ENCODE measurements at places on chromosomes 6 and 20.

DNA sequence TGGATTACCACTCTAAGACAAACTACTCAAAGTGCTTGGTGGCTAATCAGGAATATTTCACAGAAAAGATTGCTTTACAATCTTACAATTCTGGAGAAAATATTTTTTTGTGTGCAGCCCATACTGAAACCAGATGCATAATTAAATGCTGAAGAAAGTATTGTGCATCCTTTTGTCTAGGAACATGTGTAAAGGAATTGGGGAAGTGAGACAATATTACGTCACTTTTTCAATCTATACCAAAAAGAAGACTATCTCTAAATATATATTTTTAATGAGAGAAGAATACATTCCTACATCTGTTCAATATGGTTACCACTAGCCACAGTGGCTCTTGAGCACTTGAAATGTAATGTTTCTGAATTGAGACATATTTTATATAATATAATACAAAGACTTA is 992.5 kb upstream of the ADGRB3 start:
- DNase-seq, result no peak

- no peak for DNase-seq
Measured at GRCh38 chr20:56542489-56543030, 9.5 kb downstream of the FAM209B start.

- DNase-seq, result no peak
Measured at GRCh38 chr20:37759761-37760209, 66.0 kb downstream of the CTNNBL1 start.

GRCh38 chr6:88381289-88381642 is 215.1 kb upstream of the CNR1 start:
- no peak for DNase-seq

DNA sequence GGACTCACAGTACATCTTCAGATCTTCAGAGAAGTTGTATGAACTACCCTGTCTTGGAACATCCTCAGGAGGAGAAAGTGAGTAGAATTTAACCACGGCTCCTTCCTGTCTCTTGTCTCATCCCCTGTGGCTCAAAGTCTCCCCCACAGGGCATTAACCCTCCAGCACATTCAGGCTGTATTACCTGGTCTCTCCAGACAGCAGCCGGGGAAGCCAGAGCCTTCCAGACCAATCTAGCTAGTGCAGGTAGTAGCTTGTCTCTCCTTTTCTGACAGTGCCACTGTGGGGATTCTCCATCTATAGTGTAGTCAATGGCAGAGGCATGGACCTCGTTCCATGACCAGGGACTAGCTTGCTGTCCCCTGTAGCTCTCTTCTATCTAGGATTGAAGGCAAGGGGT is 16.9 kb upstream of the ELMO2 start:
- no peak for DNase-seq

GRCh38 chr6:154543628-154544027 is 33.1 kb upstream of the CNKSR3 start:
- DNase-seq, result no peak

GRCh38 chr20:22446613-22447446 is 137.5 kb downstream of the FOXA2 start:
- peak; percentile 28 for DNase-seq

- DNase-seq, result no peak
Measured at GRCh38 chr6:138885156-138885819, 89.4 kb downstream of the ECT2L start.

GRCh38 chr6:101516578-101516977 is 123.1 kb downstream of the GRIK2 start:
- DNase-seq, result no peak

DNA sequence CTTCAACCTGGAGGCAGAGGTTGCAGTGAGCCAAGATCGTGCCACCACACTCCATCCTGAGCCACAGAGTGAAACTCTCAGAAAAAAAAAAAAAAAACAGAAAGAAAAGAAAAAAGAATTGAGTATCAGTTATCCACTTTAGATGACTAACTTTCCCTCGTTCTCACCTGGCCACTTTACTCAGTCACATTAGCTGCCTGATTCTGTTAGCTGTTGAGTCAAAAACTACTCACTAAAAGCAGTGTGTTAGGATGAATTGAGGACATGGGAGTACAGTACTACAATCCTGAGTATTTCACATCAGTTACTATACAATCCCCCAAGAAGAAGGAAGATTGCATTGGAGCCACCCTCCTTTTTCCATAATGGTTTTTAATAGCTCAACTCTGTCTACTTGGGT is 114.6 kb downstream of the ADAT2 start:
- no peak for DNase-seq

GRCh38 chr6:157333537-157333936 is 10.2 kb upstream of the TMEM242 start:
- no peak for DNase-seq

- no peak for DNase-seq
Measured at GRCh38 chr20:33883164-33883563, 72.0 kb downstream of the CHMP4B start.

DNA sequence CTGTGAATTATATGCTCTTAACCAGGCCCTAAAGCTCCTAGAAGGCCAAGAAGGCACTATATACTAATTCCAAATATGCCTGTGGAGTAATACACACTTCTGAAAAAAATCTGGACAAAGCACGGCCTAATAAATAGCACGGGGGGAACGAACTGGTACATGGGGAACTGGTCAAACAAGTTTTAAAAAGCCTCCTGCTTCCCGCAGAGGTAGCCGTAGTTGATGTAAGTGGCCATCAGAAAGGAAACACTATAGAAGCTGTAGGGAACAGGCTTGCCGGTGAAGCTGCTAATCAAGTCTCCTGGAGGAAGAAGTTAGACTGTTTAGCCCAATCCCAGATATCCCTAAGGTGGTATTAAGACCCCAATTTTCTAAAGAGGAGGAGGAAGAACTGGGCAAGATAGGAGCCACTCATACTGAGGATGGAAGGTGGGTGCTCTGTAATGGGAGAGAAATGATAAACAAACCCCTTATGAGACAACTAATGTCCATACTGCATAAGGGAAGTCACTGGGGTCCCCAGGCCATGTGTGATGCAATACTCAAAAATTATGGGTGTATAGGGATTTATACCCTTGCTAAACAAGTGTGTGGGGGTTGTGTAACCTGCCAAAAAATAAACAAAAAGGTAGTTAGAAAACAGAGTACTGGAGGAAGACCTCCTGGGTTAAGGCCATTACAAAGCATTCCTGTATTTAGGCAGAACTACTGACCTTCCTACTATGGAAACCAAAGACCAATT is 27.1 kb upstream of the ZNF318 start:
- no peak for DNase-seq

DNA sequence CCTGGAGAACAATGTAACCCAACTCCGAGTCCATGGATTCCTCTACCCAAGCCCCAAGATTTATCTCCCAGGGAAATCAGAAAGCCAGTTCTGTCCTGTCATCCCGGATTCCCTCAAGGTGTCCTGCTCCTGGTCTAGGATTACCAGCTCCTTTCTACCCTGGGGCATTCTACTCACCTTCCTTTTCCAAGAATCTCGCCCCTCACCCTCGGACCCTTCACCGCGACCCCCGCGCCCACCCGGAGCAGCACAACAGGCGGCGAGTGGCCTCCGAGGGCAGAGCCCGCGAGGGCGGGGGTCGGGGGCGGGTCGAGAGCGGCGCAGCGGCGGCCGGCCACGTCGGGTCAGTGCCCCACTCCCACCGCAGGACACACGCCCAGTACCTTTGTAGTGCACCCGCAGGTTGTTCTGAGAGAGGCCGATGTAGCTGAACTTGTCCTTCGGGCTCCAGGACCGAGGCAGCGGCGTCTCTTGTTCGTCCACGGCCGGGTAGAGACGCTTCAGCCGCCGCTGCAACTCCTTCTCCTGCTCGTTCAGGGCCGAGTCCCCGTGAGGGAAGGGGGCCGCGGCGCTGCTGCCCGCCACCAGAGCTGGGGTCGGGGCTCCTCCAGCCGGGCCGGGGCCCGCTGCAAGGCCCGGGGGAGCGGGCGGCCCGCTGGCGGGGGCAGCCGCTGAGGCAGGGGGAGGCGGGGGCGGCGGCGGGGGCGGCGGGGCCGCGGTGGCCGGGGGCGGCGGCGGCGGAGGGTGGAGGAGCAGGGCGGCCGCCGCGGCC is 897 bp downstream of the RANBP9 start:
- DNase-seq, result peak; percentile 53

GRCh38 chr6:143205585-143205984 is 144.9 kb downstream of the AIG1 start:
- no peak for DNase-seq

DNA sequence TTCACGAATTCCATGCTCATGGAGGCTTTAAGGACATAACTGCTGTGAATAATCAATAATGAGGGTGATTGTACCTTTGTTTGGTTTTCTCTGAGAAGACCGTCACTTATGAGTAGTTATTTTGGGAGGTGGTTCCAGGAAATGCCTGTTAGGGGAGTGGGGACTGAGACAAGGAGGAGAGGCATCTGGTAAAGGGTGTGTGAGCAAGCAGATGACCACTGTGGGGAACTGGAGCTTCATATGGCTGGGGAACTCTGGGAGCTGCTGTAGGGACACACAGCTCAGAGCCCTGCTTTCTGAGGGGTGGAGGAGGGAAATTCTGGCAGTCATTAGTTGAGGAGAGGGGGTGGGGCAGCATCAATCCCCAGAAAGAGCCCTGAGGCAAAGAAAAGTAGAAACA is 71.3 kb upstream of the TINAG start:
- DNase-seq, result no peak

GRCh38 chr6:42041481-42042053 is 8.8 kb upstream of the TAF8 start:
- DNase-seq, result no peak

DNA sequence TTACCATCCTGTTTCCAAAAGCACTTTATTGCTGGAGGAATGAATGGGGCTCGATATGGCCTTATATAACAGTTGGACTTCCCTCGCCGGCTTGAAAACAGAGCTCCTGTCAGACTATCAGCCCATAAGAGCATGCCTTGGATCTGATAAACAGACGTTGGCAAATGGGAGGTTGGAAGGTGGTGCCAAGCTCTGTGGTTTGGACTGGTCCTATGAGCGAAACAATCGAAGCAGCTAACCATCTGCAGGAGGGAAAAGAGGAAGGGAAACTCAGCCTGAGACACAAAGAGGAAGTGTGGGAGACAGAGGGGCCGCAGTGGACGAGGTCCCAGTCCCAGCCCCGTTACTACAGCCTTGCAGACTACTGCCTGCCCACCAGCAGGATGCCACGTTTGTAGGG is 92.9 kb downstream of the TFAP2C start:
- DNase-seq, result no peak

GRCh38 chr20:58521763-58522162 is 6.6 kb upstream of the APCDD1L start:
- no peak for DNase-seq

DNA sequence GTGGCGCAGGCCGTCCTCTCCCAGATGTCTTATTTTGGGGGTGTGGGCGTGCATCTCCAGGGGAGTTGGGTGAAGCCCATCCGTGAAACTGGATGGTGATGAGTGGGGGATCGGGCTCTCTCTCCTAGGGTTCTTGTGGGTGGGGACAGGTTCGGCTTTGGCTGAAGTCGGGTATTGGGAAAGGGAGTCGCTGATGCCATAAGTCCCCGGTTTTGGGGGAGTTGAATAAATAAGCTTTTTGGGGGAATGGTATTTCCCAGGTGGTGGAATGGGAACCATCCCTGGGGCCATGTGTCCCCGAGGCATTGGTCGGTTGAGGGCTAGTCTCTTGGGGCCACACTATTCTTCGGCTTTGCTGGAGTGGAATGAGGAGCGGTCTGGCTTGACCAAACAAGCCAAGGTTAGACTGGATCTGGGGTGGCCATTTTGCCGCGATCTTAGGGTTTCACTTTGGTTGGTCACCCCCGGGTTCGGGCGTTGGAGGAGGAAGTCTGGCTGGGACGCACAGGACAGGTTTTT is 481 bp downstream of the ZNF133 start:
- DNase-seq, result no peak

Measured in breast epithelium (tissue), 4 donors.